Activated naive CD4-positive, alpha-beta T cell treated with anti-CD3 and anti-CD28 coated beads, Interleukin-2, amount 50 U/mL, for 72 hours (primary cell): ENCODE measurements at places on chromosomes 4 and X. TPM values are rescaled to one million over a fixed set of nuclear protein-coding genes. Genes with fewer than 3 reads are reported as not detected.

- DNase-seq: no peak
Measured at GRCh38 chr4:69239557-69240168, 25.1 kb upstream of the UGT2B11 start.

DNA sequence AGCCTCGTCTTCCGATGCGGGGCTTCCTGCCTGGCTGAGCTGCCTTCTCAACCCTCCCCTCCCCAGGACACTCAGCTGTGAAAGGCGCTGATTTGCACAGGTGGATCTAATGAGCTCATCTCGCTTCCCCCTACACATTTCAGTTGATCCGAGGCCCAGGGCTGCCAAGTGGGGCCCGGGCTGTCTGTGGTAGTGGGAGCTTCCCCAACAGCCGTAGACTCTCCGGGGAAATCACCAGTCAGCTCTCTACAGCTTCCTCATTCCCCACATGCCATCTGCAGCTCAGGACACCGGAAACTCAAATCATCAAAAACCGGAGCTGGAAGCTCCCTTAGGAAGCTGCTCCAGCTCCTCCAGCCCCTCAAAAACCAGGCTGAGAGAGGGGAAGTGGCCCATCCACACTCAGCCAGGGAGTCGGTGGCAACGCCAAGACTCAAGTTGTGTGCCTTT, 56.2 kb downstream of the SMIM20 start:
- DNase-seq: no peak

GRCh38 chr4:12712648-12713339, 771.3 kb downstream of the RAB28 start:
- no peak for DNase-seq

- DNase-seq: no peak
Measured at GRCh38 chr4:19844446-19844845, 407.3 kb upstream of the SLIT2 start.

DNA sequence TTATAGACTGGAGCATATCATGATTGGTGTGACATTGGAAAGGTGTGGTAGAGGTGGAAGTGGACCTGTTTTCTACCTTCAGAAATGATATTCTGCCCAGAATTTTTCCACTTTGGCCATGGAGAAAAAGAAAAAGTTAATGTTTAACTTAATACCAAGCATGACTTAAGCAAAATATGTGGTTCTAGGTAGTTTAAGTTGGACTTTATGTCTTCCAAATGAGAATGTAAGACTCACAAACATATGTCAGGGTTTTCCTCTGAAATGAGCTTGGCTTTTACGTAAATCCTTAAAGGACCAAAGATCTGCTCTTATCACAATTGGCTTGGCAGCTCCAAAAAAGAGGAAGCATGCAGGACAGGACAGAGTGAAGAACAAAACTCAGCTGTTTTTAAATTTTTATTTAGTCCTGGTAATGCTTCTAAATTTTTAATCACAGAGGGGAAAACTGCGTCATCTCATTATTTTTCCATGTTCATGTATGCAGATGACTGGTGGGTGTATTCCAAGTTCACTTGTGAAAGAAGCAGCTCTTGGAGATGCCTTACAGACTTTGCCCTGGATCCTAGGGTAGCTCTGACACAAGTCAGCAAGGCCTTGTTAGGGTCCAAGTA, 98.2 kb downstream of the ANK2 start:
- no peak for DNase-seq

GIMD1 gene
- not detected for total RNA-seq

MID1 gene
- total RNA-seq: 0.91 TPM

PRSS12 gene
- total RNA-seq: 0.30 TPM

RXFP1 gene
- total RNA-seq: not detected

WFS1 gene
- 3.2 TPM for total RNA-seq

TEX13B gene
- total RNA-seq: not detected
